ENCODE measurements at places on chromosomes 5 and 9.

DNA sequence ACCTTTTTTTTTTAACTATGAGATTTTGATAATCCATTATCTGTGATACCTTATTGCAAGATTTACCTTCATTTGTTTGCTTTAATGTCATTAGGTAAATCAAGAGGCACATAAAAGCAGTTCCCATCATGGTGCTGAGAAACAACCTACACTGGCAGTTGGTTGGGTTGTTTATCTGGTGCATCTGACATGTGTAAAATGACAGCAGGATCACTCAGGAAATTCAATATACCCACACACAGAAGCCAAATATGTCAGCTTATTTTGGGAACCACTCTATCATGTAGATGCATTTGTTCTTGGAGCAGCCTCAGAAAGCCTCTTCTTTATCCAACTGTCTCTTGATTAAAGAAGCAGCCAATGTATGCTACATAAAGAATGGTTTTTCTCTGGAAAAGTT is 7.8 kb upstream of the CCDC192 start:
- DNase-seq = no peak

GRCh38 chr9:91151718-91152095 is 210.0 kb downstream of the AUH start:
- no peak for DNase-seq

- peak; percentile 41 for DNase-seq
Measured at GRCh38 chr9:134864821-134865190, 15.8 kb upstream of the FCN2 start.

- DNase-seq = peak; percentile 68
Measured at GRCh38 chr9:14080959-14081542, 232.9 kb downstream of the NFIB start.

DNA sequence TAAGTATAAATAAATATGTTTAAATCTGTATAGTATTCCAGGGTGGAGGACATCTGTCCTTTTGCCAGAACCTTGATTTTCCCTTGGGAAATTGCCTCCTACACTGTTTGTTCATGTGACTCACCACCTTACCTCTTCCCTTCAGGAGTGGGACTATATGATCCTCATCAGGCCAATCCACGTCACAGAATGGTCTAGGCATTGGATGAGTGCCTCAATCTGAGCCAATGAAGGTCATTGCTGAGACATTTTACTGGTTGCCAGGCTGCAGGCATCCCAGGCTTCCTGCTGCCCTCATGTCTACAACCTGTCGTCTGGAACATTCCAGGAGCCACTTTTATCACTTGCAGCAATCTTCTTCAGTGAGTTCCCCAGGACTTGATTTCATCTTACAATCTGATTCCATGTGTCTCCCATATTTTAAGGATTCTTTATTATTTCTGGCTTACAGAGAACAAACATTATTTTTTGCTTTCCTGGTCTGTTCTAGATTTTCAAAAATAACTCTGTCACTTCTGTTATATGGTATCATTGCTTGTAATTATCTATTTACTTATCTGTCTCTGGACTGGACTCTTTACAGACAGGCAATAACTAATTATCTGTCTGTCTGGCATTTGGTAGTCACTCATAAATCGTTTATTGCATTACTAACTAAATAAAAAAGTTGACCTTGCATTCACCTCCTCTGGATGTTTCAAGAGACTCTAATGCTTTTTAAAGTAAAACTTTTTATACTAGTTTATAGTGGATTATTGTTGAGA is 107.3 kb upstream of the APC start:
- peak; percentile 60 for DNase-seq

- peak; percentile 69 for DNase-seq
Measured at GRCh38 chr5:147906326-147907095, at the start of gene C5orf46. C5orf46 (minus strand) TSS chr5:147906538; CDS start chr5:147906501, 37 bp downstream.

GRCh38 chr5:132961887-132962286 is 1.5 kb downstream of the AFF4 start:
- no peak for DNase-seq

GRCh38 chr5:68762201-68762600 is 331.6 kb upstream of the SLC30A5 start:
- no peak for DNase-seq

- no peak for DNase-seq
Measured at GRCh38 chr9:104831681-104832080, 67.8 kb downstream of the NIPSNAP3B start.

- peak; percentile 93 for DNase-seq
Measured at GRCh38 chr5:116938488-116938887, 363.9 kb upstream of the SEMA6A start.

- DNase-seq = peak; percentile 30
Measured at GRCh38 chr5:1000329-1000728, 8.3 kb upstream of the NKD2 start.

GRCh38 chr9:90987566-90987965 is 185.9 kb downstream of the SYK start:
- DNase-seq = no peak

- DNase-seq = no peak
Measured at GRCh38 chr5:62585751-62586150, 7.1 kb downstream of the LRRC70 start.

DNA sequence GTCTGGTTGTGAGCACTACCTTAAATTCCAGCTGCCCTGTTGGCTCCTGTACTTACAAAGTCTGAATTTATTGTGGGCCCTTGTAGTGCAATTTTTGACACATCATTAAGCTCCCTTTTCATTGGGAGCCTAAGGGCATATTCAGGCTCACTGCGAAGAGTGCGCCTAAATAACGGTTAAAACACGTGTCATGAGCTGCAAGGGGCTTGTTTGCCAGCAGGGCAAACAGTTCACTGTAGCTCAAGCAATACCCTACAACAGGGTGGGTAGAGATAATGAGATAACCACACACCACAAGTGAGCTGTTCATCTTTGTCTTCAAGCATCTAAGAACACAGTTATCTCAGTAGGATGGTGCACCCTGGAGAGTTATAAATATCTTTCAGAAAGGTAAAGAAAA is 214.2 kb downstream of the SLF1 start:
- no peak for DNase-seq

- peak; percentile 69 for DNase-seq
Measured at GRCh38 chr9:128316421-128316820, 5.8 kb downstream of the TRUB2 start.

GRCh38 chr5:52863715-52864290 is 76.1 kb downstream of the ITGA1 start:
- no peak for DNase-seq

DNA sequence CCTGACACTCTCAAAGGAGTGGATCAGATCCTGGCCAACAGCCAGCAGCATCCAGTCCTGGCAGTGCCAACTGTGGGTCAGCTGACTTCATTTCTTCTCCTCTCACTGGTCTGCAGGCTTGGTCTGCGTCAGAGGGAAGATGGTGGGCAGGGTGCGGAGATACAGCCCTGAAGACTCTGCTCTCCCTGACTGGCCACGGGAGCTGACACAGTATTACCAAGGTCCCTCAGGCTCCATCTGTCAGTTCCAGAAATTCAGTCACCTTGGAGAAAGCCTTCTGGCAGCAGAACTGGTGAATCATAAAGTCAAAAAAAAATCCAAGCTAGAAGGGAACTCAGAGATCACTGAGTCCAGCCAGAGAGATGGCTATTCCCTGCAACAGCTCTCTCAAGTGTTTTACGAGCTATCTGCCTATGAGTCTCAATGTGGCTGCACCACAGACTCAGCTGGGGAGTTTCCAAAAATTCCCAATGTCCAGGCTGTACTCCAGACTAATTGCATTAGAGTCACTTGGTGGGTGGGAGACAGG is 27.9 kb downstream of the C1QTNF2 start:
- no peak for DNase-seq

- no peak for DNase-seq
Measured at GRCh38 chr9:88694625-88695024, 159.6 kb downstream of the NXNL2 start.

GRCh38 chr5:14399054-14399692 is 182.4 kb upstream of the OTULINL start:
- no peak for DNase-seq

- DNase-seq = no peak
Measured at GRCh38 chr5:137209232-137209809, 289.8 kb downstream of the SPOCK1 start.

- no peak for DNase-seq
Measured at GRCh38 chr5:175306381-175306780, 137.6 kb downstream of the DRD1 start.

DNA sequence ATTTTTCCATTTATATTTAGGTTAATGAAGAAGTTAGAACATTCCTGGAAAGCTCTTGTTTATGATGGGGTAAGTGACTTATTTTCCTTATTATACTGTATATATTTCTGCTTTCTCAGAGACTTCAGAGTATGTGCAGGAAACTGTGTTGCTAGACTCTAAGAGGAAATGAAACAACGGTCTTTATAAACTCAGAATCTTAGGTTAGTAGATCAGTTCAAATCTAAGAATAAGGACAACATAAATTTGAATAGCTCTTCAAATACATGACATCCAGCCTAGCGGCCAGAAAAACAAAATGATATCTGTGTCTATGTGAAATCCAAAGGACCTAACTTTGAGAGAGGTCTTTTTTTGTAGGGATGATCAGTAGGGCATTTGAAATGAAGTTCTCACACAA is 94.3 kb downstream of the PRKACG start:
- no peak for DNase-seq

GRCh38 chr5:88808153-88808552 is 74.8 kb downstream of the MEF2C start:
- no peak for DNase-seq

DNA sequence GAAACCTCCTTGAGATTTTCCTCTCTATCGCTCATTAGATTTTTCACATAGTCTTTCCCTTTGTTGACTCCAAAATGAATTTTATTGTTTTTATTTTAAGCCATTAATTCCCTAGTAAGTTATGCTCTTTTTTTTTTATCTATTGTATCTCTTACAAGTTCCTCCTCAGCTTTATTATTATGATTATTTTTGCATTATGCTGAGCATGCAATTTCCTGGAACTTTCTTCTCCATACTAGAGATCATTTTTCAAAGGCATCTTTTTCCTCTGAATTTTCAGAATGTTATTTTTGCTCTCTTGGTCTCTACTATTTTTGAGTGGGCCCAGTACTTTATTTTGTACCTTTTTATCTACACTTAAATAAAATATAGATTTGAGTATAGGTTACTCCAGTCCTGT is 376.6 kb upstream of the SEMA6A start:
- no peak for DNase-seq

DNA sequence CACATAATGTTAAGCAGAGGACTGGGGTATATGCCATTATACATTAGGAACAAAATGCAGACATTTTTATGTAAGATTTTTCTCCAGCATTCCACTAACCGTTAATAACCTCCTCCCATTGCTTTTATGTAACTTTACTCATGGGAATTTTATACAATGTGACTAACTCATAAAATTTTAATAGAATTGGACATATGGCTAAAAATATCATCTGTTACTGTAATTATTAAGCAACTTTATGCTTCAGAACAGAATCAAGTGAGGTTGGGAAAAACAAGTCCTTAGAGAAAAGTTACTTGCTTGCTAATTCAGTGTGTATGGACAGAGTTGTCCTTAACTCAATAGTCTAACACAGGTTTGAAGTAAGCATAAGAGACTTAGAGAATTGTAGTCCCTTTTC is 54.8 kb upstream of the PCSK1 start:
- DNase-seq = no peak

DNA sequence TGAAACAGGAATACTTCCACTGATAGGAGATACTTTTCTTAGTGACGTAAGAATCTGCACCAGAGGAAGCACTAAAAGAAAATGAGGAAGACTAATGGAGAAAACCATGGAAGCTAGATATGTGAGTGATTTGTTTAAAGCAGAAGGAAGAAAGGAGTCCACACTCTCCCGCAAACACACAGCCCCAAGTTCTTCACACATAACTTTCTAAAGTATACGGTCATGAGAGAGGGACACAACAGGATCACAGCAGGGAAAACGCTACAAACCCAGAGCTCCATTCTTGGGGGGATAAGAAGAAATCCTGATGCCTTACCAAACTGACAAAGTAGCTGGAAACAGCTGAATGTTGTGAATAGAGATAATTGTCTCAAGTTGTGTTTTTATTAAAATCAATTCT is 222.2 kb upstream of the TMEM161B start:
- DNase-seq = no peak

- no peak for DNase-seq
Measured at GRCh38 chr9:126001581-126002225, 254.5 kb downstream of the PBX3 start.

DNA sequence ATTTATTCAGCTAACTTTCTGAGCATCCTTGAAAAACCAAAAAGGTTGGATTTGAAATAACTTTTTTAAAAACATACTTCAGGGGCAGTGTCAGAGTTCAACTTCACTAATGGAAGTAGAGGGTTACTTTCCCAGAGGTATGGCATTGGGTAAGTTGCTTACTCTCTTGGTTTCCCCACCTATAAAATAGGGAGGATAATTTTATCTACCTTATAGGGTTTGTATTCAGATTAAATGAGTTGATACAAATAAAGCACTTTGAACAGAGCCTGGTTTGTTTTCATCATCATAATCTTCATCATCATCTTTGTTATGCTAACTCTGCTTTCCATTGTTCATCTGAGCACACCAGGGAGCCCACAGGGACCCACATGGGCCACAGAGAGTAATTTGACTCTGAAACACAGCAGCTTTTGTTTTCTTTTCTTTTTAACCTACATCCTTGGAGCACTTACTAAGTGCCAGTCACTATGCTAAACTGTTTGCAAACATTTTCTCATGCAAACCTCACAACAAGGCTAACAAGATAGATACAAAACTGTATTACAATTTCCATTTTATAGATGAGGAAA is 179.1 kb upstream of the SLC24A2 start:
- no peak for DNase-seq

DNA sequence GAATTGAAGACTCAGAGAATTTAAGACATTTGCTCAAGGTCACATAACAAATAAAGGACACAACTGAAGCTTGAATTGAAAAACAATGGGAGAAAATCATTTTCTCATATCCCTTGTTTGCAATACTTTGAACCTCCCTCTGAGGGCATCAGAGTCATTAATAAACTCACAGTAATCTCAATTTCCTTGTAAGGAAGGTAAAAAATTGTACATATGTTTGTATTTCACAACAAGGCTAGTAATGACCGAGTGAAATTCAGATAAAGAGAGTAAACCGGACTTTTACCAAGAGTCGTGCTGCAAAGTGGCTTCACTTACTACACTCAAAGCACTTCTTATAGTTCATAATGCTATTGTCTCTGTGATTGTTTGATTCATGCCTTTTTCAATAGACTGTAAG is 665.0 kb downstream of the NR2F1-AS1 start:
- no peak for DNase-seq
